Stimulated activated CD8-positive, alpha-beta memory T cell treated with anti-CD3 and anti-CD28 coated beads, Interleukin-7, amount 100 ng/mL, for 1 hour (primary cell): ENCODE measurements at places on chromosomes 1 and 21.

GRCh38 chr1:33374336-33375105 lies 53.6 kb upstream of the A3GALT2 start:
- no peak for DNase-seq

DNA sequence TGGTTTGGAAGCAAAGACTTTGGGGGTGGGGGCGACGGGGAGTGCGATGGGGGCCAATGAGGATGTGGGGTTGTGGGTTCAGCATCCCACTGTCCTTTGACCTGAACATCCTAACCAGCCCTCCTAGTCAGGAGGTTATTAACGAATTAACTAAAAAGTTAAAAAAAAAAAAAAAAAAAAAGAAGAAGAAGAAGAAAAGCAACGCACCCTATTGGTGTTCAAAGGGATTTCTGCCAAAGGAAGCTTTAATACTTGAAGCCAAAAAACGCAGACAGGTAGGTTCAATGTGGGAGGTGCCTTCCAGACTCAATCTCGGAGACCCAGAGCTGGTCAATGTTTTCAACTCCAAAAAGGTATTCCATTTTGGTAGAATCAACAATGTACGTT lies 2.2 kb downstream of the CLIC6 start:
- DNase-seq: no peak

- no peak for DNase-seq
These were observed 39.3 kb downstream of the TRIM62 start for GRCh38 chr1:33142483-33143064.

GRCh38 chr1:208652296-208653160 lies 408.3 kb upstream of the PLXNA2 start:
- no peak for DNase-seq

- no peak for DNase-seq
These were observed 32.7 kb upstream of the TMEM125 start for GRCh38 chr1:43237121-43237520.

GRCh38 chr21:46326110-46326703 lies 2.3 kb downstream of the PCNT start:
- DNase-seq: no peak

GRCh38 chr1:78690516-78690915 lies 40.9 kb downstream of the IFI44 start:
- DNase-seq: no peak

GRCh38 chr1:11645670-11646265 lies 8.5 kb downstream of the FBXO2 start:
- DNase-seq: peak; percentile 56
